AG09309 (cell line): ENCODE measurements at places on chromosomes 1 and 21.
A peak's percentile ranks its signal among the peaks of the same experiment; 100 is the strongest.

DNA sequence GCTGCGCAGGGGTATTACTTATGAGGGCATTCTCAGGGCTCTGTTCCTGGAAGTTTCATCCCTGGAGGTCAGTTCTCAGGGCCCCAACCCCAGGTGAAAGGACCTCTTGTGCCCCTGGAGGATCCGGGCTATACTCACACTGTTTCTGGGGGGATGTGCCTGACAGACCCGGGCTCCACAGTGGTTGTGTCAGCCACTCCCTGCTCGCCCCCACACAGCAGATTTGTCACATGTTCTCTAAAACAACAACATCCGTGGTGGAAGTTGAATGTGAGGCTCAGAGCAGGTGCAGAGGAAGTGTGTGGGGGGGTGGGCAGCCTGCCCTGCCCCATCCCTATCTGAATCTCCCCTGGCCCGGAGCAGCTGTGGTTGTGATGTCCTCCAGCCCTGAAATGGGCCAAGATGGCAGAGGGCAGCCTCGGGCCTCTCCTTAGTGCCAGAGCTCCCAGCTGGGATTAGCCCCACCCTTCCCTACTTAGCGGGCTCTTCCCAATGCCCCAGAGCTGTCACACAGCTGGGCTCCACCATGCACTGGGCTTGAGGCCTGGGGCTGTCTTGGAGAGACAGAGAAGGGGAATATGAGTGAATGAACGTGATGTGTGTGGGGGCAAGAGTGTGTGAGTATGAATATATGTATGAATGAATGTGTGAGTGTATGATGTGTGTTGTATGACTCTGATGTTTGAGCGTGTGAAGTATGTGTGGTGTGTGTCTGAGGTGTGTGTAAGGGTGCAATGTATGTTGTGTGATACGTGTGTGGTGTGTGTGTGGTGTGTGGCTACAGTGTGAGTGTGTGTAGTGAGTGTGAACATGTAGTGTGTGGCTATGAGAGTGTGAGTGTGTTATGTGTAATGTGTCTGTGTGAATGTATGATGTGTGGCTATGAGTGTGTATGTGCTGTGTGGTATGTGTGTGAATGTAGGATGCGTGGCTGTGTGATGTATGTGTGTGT is 1.5 kb upstream of the FCMR start:
- no peak for DNase-seq

DNA sequence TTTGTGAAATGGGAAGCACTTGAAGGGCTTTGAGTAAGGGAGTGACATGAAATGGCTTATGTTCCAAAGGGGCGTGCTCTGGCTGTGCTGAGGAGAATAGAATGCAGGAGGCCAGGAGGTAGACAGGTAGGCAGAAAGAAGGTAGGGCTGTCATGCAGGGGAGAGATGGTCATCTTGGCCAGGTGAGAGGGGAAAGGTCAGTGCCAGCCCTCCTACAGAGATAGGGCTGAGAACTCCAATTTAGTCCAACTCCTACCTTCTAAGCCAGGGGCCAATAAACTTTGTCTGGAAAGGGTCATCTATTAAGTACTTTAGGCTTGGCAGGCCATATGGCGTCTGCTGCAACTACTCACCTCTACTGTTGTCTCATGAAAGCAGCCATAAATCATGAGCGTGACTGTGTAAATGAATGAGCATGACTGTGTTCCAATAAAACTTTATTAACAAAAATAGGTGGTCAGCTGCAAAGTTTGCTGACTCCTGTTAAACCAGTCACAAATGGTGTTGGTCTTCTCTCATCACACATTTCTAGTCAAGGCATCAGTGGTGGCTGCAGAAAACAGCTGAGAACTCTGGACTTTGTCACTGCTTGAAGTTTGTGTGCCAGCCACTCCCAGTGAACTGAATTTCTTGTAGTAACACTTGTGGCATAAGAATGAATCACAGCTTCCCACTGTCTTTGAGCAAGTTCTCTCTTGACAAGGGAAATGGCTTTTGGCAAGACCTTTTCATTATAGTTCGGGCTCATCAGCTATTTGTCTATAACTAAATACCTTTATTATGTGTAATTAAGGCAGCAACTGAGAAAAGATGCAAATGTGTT is 32.0 kb upstream of the CD2 start:
- no peak for DNase-seq

GRCh38 chr21:29725025-29725736 is 214.6 kb downstream of the GRIK1 start:
- DNase-seq = no peak

GRCh38 chr1:186699519-186699918 is 19.3 kb upstream of the PTGS2 start:
- no peak for DNase-seq

GRCh38 chr21:41957991-41958766 is 4.4 kb upstream of the C2CD2 start:
- DNase-seq = peak; percentile 48

DNA sequence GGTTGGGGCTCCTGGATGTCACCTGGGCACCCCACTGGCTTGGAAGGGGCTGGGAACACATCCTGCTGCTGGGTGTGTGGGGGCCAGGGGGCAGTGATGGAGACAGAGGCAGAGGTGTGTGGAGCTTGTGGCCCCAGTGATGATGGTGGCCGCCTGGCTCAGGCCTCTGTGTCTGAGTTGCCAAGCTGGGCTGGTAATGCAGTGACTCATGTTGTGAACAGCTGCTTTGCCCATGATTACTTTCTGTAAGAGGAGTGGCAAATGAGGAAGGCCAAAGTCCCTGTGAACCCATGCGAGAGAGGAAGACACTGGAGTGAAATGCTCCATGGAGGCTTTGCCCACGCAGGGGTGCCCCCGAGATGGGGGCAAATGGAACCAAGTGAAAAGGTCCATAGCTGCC is 86.8 kb downstream of the KCNJ6 start:
- peak; percentile 27 for DNase-seq

- DNase-seq = no peak
Observed at GRCh38 chr1:192603218-192603787, 27.7 kb downstream of the RGS1 start.

GRCh38 chr1:159077120-159077961 is 775 bp upstream of the AIM2 start:
- peak; percentile 53 for DNase-seq

DNA sequence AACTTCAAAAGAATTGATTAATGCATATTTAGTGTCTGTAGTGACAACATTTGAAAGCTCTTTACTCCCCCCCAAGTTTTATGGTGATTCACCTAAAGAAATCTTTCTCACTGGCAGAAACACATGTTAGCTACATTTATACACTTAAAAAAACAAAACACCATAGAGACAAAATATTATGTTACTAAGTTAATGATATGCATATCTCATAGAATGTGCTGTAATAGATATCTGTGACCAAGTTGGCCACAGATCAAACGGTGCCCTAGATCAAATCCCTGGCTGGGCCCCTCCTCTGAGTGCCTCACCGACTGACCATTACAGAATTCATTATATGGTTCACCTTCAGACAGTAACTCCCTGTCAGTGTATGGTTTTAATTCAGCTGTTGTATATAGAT is 322.1 kb upstream of the LYPLAL1 start:
- DNase-seq = no peak

DNA sequence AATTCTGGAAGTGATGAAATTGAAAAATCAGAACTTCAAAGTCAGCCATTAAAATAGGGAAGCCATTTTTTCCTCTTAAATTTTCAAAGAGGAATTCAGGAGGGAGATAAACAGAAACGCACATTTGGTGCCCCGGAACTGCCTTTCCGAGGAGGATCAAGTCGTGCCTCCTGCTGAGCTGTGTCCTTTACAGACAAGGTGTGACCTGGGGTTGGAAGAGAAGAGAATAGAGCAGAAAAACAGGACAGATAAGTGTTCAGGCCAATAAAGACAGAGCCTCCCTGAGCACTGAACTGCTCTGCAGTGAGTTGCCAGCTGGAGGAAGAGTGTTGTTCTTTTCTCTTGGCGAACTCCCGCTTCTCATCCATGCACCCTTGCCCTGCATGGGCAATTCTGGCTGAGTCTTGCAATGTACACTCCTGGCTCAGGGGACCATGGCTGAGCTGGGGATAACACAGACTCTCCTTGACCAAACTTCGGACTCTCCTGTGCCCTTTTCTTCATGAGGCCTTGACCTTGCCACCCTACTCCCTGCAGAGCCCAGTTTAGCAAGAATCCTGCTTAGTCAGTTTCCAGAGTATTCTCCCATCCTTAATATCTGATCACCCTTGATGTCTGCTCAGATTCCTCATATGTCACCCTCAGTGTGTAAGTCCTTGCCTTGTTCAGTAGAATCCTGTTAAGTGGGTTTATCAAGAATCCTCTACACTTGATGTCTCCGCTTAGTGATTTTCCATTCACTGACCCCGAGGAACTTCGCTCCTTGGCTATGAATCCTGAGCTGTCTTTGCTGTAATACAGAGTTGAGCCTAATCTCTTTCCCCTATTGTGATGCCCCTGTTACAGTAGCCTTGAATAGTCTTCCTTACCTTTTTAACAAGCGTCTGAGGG is 1.3 kb upstream of the MTARC1 start:
- DNase-seq = no peak

GRCh38 chr1:181010789-181011188 is 11.9 kb downstream of the STX6 start:
- peak; percentile 46 for DNase-seq

- DNase-seq = no peak
Observed at GRCh38 chr1:45545553-45546310, 4.9 kb upstream of the AKR1A1 start.

DNA sequence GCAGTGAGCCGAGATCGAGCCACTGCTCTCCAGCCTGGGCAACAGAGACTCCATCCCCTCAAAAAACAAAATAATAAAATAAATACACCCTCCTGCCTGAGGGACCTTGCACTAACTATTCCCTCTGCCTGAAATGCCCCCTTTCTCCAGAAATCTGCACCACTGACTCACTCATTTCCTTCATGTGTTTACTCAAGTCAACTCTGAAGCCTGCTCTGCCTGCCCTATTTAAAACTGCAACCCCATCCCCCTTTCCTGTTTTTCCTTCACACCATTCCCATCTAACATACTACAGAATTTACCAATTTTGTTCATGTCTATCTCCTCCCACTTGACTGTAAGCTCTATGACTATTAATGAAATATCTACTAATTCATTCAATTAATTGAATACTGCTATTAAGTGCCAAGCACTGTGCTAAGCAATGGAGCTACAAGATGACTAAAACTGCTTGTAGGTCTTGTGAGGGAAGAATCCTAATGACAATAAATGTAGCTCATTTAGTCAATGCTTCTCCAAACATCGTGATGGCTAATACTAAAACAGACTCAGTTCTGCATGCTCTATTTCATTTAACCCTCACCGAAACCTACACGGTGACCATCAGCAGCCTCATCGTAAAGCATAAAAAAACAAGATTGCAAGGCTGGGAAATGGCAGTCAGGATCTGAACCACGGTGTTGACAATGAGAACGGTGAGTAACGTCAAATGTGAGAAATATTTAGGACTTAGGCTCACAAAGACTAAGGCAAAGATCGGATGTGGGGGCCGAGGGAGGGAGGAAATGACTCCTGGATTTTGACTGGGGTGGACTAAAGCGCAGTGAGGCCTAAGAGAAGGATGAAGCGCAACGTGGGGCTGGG is 749 bp upstream of the TMEM39B start:
- peak; percentile 5 for DNase-seq

GRCh38 chr21:33007747-33008146 is 18.0 kb upstream of the OLIG2 start:
- DNase-seq = no peak

DNA sequence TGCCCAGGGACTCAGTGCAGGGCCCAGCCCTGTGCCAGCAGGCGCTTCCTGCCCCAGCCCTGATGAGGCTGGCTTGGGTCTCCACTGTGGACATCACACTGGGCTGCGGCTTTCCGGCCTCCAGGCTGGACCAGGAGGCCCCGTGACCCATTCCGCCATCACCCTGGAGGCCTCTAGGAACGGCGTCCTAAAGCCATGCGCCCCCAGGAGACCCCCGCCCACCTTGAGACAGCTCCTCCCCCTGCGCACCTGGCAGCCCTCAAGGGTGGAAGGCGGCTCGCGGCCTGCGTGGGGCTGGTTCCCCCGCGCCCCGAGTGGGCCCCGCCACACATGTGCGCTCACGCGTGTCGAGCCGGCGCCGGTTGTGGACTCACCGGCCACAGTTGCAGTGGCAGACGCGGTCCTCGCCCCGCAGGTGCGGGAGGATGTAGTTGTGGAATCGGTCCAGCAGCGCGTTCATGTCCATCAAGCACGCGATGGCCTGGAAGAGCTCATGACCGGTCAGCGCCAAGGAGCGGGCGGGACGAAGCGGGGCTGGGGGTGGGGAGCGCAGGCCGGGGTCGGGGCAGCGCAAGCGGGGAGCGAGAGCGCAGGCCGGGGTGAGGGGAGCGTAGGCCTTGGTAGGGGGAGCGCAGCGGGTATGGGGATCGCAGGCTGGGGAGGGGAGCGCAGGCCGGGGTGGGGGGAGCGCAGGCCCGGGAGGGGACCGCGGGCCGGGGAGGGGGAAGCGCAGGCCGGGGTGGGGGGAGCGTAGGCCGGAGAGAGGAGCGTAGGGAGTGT is 924 bp downstream of the TMEM240 start:
- no peak for DNase-seq

- no peak for DNase-seq
Observed at GRCh38 chr1:94056996-94057395, 64.0 kb downstream of the ABCA4 start.

DNA sequence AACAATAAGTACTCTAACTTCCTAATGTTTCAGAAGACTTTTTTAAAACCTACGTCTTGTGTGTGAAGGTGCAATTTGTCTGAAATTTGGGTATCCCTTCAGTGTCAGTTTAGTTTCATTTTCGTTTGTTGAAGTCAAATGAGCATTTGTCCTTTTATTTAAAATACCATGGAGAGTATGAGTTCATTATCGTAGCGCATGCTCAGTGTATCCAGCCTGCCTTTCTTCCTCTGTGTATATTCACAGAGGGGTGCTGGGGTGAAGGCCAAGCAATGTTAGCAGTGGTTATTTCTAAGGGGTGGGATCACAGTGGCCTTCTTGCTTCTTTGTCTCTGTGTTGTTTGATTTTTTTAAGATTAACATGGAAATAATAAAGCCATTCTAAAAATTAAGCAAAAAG is 43.2 kb downstream of the CNN3 start:
- DNase-seq = no peak

GRCh38 chr1:78136680-78137079 is 90.9 kb downstream of the GIPC2 start:
- no peak for DNase-seq

GRCh38 chr1:10765734-10766478 is 30.5 kb downstream of the CASZ1 start:
- no peak for DNase-seq

DNA sequence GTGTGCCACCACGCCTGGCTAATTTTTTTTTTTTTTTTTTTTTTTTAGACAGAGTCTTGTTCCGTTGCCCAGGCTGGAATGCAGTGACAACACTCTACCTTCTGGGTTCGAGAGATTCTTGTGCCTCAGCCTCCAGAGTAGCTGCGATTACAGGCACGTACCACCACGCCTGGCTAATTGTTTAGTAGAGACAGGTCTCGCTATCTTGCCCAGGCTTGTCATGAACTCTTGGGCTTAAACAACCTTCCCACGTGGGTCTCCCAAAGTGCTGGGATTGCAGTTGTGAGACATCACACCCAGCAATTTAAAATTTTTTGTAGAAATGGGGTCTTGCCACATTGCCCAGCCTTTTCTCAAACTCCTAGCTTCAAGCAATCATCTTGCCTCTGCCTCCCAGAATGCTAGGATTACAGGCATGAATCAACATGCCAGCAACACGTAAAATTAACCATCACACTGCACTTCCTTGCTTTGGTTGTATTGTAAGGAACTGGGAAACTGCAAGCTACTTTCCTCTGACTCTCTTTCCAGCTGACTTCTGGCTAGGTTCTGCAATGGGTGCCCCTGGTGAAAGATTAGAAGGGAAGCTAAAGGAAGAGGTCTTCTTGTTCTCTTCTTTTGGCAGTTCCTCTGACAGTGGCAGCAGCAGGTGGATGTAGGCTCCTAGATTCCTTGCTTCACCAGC is 13.9 kb upstream of the IL6R start:
- no peak for DNase-seq
